ENCODE measurements at places on chromosomes 3 and 15.

DNA sequence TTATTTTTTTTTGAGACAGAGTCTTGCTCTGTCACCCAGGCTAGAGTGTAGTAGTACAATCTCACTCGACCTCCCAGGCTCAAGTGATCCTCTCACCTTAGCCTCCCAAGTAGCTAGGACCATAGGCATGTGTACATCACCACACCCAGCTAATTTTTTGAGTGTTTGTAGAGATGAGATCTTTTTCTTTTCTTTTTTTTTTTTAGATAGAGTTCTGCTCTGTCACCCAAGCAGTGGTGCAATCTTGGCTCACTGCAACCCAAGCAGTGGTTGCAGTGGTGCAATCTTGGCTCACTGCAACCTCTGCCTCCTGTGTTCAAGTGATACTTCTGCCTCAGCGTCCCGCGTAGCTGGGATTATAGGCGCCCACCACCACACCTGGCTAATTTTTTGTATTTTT, 5.2 kb downstream of the CEP97 start:
- no peak for DNase-seq

- DNase-seq, result peak; percentile 42
Observed at GRCh38 chr15:48507416-48508065, 138.0 kb downstream of the FBN1 start.

DNA sequence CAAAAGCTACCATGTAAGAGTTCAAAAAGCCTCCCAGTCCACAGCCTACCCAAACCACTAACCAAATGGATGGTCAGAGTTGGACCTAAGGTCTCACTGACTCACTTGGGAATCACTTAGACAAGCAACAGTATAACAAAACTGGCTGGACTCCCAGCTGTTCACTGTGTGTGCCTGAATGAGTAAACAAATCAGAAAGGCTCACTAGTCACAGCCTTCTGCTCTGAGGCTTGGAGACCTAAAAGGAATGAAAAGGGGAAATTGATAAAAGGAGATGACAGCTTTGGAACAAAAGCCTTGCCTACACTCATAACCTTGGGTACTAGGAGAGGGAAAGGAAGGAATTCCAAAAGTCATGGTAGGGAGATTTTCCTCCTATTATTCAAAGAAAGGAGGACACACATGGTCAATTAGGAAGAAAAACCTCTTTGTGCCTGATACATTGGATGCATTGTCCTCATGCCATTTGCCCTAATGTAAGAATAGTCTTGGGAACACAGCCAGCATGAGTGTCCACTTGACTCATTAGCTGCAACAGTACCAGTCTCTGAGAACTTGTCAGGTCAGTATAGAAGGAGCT, 92.3 kb downstream of the FRMD5 start:
- DNase-seq, result no peak

- no peak for DNase-seq
Observed at GRCh38 chr3:111582120-111582474, 13.0 kb downstream of the ZBED2 start.

- no peak for DNase-seq
Observed at GRCh38 chr3:39637807-39638206, 170.3 kb downstream of the MOBP start.

GRCh38 chr3:158347966-158348365, 223.0 kb upstream of the MLF1 start:
- no peak for DNase-seq

DNA sequence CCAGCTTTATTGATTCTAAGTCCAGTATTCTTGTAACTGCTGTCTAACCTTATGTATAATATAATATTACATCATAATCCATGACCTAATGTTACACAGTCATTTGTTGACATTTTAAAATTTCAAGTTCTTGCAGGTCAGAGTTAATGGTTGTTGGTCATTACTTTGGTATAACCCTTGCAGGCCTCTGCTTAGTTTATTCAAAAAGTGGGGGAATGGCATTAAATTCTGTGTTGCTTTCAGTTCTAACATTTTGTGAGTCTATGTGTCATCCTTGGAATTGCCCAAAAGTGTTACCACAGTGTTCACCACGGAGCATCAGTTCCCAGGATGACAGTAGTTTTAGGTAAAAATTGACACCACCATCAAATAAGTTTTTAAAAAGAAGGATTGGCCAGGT, 174.8 kb upstream of the BCL6 start:
- DNase-seq, result no peak

DNA sequence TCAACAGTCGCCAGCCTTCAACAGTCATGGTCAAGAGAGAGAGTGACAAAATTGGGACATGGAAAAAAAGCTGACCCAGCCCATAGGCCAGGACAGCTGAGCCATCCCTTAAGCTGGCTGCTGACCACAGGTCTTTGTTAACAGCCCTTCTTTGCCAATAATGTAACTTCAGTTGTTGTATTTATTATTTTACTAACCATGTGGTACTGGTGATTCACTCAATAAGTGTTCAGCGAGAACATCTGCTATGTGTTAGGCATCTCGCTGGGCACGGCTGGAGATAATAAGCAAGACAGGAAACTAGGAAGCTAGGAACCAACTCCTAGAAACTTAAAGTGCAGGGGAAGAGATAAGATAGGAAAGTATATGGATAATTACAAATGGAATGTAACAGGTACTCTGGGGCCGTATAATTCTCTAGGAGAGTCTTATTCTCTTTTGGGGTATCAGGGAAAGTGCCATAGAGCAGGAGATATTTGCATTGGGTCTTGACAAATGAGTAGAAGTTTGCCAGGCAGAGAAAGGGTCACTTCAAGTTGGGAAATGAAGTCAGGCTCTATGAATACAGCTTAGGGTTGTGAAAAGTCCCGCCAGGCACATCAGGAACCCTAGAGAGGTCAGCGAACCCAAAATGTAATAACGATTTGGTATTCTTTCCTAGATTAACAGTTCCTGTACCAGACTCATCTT, 84.0 kb upstream of the TRA2B start:
- DNase-seq, result peak; percentile 16

- DNase-seq, result no peak
Observed at GRCh38 chr15:88622605-88622975, 1.4 kb downstream of the AEN start.

GRCh38 chr15:87083201-87083600, 1003.5 kb downstream of the AGBL1 start:
- no peak for DNase-seq

DNA sequence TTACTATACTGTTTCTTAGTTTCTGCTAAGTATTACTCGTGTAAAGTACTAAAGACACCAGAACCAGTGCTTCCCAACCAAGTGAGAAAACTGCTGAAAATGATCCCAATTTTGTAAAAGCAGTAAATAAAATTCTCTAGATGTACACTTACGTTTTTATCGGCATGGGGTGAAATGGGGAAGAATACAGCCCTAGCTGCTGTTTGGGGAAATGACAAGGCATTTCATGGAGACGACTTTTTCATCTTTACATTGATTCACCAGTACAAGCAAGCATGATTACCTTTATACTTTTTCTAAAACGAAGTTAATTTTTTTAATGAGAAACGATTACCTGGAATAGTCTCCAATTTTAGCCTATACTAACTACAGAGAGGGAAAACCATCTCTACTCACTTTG, 1.4 kb downstream of the PSMD6 start:
- no peak for DNase-seq

- no peak for DNase-seq
Observed at GRCh38 chr3:158679547-158680000, 7.1 kb upstream of the LXN start.

DNA sequence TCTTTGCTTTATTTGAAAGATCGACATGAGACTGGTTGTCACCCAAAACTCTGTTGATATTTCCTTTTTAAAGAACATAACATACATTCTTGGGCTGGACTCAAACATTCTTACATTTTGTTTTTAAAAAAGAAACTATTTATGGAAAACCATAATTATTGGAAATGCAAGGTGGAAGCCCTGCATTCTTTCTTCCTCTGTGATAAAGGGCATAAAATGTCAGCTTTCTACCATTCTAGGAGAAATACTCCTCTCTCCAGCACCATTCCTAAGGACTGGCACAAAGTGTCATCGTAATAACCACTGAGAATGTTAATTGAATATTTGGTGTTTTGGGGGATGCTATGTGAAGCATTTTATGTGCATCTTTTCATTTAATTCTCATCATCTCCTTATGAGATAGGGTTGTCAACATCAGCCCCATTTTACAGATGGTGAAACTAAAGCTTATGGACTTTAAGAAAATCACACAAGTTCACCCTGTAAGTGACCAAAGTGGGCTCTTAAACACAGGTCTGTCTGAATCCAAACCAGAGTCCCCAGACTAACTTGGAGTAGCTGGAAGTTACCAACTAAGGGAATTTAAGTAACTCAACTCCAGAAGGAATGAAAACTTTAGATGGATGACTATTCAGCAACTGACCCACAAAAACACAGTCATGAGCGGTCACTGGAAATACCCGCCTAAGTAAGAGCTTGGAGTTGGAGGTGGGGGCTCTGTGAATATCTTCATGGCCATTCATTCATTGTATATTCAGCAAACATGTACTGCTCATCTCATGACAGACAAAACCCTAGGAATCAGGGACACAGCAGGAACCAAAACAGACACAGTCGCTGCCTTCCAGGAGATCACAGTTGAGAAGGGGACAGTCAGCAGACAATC, 45.9 kb upstream of the LMCD1 start:
- no peak for DNase-seq

GRCh38 chr3:107430996-107431245, 53.7 kb downstream of the CCDC54 start:
- no peak for DNase-seq

DNA sequence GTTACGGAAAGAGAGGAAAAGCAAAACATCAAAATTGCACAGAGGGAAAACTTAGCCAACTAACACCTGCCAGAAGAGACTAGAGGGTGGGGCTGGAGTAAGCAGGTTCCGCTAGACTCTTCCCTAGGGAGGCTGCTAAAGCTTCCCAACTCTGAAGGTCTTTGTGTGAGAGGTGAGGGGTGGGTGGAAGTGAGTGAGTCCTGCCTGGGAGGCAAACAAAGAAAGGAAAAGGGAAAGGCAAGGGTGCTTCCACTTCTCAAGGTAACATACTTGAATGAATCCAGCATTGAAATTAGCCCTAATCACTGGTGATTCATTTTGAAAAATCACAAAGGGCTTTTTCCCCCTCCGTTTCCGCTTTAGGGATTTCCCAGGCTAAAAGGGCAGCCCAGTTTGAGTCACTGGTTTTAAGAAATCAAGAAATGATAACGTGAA, 220.5 kb upstream of the ADAMTS9 start:
- no peak for DNase-seq

DNA sequence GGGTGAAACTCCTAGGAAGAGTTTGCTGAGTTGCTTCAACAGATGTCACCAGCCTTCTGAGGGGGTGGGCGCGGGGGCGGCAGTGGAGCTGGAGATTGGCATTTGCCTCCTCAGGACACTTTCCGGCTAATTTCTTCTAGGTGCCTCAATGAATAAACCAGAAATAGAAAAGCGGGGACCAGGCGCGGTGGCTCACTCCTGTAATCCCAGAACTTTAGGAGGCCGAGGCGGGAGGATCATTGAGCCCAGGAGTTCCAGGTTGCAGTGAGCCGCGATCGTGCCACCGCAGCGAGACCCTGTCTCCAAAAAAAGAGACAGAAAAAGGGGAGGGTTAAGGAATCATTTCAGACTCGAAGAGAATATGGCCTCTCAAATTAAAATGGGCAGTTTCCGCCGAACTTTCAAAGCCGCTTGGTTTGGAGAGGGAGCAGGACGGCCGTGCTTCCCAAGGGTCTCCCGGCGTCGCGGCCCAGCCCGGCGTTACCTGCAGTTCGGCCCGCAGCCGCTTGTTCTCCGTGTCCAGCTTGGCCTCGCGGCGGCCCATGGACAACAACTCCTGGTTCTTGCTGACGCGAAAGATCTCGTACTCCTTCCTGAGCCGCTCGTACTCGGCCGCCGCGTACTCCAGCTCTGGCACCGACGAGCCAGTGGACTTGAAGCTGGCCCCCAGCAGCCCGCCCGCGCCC, 587 bp downstream of the NPHP3 start:
- DNase-seq, result no peak

GRCh38 chr3:57007521-57008460, 52.7 kb upstream of the SPATA12 start:
- no peak for DNase-seq

- no peak for DNase-seq
Observed at GRCh38 chr3:128240232-128240631, 87.0 kb downstream of the EEFSEC start.

DNA sequence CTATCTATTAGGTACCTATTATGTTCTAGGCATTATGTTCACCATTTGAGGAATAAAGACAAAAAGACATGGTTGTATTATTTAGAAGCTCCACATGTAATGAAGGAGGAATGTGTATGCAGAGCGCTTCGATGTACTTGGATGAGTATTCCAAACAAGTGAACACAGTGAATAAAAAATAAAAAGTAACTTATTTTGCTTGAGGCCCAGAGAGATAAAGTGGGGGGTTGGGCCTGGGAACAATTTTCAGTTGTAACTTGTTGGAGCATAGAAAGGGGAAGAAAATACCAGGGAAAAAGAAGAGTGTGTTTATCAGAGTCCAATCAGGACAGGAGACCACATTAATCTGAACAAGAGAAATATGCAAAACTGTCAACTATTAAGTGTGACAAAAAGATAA, 445.7 kb upstream of the BCHE start:
- DNase-seq, result no peak

GRCh38 chr3:169430707-169431404, 232.7 kb downstream of the MECOM start:
- DNase-seq, result no peak

GRCh38 chr15:69499521-69500211, 47.0 kb downstream of the RPLP1 start:
- no peak for DNase-seq

GRCh38 chr15:78923015-78923414, 21.8 kb downstream of the CTSH start:
- DNase-seq, result no peak

DNA sequence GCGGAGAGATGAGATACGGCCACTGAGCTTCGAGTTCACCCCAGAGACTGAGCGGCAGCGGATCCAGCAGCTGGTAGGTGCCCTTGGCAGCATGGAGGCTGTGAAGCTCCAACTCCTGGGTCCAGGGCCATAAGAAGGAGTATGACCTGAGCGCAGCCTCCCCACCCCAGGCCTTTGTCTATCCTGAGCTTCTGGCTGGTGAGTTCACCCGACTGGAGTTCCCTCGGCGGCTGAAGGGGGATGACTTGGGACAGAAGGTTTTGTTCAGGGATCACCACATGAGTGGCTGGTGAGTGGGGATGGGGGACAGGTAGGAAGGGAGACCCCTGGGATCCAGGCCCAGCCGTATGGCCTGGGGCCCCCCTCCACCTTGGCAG, 2.6 kb downstream of the PPM1M start:
- no peak for DNase-seq

GRCh38 chr15:71313806-71314205, 198.5 kb downstream of the THSD4 start:
- DNase-seq, result no peak

Data from SK-N-SH (cell line).